ENCODE measurements at places on chromosomes 7 and 10.

DNA sequence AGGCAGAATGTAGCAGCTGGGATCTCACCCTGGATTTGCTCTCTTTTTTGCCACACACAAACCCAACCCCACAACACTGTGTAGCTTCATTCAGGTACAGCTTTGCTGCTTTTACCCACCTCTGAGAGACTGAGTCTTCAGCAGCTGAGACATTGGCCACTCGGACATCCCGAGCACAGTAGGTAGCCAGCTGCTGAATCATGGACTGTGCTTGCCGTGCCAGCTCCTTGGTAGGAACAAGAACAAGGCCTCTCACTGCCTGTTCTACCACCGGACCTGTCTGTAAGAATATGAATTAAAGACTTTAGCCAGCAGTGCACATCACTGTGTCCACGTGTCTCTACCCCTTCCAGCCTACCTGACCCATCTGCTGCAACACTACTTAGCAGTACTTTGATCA is 937 bp downstream of the DDX56 start:
- no peak for DNase-seq

DNA sequence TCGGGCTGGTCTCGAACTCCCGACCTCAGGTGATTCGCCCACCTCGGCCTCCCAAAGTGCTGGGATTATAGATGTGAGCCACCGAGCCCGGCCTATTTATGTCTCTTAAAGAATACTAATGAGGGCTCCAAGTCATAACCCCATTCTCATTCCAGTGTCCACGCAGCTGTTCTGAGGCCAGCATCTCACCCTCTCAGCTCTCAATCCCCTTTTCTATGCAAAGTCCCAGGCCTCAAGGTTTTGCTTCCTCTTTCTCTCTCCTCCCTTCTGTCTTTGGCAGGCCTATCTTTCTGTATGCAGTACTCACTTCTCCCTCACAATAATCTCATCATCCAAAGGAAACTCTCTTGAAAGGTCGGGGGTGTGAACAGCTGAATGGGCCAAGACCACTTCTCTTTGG is 28.0 kb upstream of the VSIR start:
- DNase-seq = no peak

GRCh38 chr7:2431260-2431867 is 28.0 kb downstream of the CHST12 start:
- peak; percentile 45 for DNase-seq

- DNase-seq = no peak
Observed at GRCh38 chr7:17879075-17879661, 61.1 kb downstream of the SNX13 start.

Data from CD4-positive, alpha-beta T cell treated with Interleukin-2 at 100 ng/mL for 4 hours (primary cell).